Gastroesophageal sphincter (tissue), 4 donors: ENCODE measurements at places on chromosomes 2 and 18. TPM values are rescaled to one million over a fixed set of nuclear protein-coding genes. Genes with fewer than 3 reads are reported as not detected.

DNA sequence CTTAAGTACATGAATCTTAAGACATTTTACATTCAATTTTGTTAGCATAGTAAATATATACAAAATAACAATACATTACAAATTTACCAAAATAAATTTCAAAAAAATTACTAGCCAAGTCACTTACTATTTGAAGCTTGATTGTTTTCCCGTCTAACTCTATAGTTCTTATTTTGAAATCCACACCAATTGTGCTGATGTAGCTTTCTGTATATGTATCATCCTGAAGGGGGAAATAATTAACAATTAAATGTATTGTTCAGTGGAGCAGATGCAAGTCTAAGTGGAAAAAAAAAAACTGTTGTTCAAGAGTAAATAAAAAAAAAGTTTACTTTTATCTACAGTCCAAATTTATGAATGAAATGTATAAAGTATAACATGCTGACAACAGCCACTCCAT is 32.1 kb downstream of the RAB1A start:
- ATAC-seq = no peak

The NDC80 gene
- 0.77 TPM for total RNA-seq

The GNAL gene
- total RNA-seq = 13.5 TPM

GRCh38 chr2:25558262-25558661 is 115.1 kb downstream of the DTNB start:
- ATAC-seq = peak; percentile 46

- ATAC-seq = no peak
Observed at GRCh38 chr2:69387770-69388481, 899 bp upstream of the GFPT1 start.

- ATAC-seq = no peak
Observed at GRCh38 chr2:171004363-171004762, 75.3 kb downstream of the GORASP2 start.

- ATAC-seq = no peak
Observed at GRCh38 chr18:28127228-28127627, 49.7 kb downstream of the CDH2 start.

GRCh38 chr2:208359632-208359986 is 47.0 kb upstream of the PTH2R start:
- ATAC-seq = no peak

The UGT1A7 gene
- not detected for total RNA-seq

GRCh38 chr2:118386641-118387302 is 298.5 kb downstream of the INSIG2 start:
- no peak for ATAC-seq

The PROM2 gene
- 0.94 TPM for total RNA-seq

The MC5R gene
- total RNA-seq = not detected

The CD8A gene
- total RNA-seq = not detected

The VWC2L gene
- total RNA-seq = not detected

DNA sequence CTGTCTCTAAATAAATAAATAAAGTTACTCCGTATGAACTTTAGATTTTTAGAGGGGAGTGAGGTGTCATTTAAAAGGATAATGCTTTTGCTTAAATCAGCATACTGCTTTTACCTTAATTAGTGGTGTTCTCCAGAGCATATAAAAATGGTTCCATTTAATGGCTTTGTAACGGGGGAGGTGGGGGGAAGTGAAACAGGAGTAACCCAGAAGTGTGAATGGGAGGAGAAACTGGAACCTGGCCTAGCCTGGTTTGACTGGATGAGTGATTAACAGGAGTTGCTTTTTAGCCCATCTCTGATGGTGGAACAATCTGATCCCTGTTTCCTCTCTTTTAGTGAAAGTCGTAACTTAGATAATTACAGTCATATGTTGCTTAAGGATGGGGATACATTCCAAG is 1.6 kb downstream of the CNDP2 start:
- no peak for ATAC-seq

GRCh38 chr18:49030692-49031443 is 80.1 kb upstream of the SMAD7 start:
- peak; percentile 31 for ATAC-seq

DNA sequence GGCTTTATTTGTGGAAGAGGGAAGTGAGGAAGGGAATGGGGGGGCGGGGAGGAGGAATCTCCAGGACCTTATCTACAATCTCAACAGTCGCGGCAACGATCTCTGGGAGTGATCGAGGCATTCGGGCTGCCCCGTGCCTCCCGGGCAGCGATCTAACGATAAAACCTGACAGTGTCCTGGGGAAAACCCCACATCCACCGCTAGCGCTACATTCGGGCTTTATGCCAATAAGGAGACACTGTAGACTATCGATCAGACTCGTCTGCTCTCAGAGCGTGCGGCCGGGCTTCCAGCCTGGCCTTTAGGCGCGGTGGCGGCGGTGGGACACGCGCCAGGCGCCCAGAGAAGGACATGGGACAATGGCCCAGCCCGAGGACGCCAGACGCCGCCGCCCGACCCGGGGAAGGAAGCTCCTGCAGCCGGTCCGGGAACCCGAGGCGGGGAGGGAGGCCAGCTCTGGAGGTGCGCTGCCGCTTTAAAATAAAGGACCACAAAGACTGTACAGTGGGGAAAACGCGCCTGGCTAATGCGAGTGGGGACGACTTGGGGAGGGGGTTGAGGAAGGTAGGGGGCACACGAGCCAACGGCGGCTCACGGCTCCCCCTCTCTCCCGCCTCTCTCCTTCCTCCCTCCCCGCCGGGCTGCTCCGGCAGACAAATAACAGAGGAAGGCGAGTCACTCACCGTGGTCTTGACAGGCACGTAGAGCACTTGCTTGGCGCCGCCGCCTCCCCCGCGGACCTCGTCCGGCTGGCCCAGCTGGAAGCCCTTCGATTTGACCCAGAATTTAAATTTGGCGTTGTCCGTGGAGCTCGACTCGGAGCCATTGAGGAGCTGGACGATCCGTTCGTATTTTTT is 2.2 kb downstream of the NOL4 start:
- ATAC-seq = no peak

GRCh38 chr2:69554981-69555380 is 88.6 kb downstream of the AAK1 start:
- peak; percentile 43 for ATAC-seq

The RAD51AP2 gene
- not detected for total RNA-seq

GRCh38 chr2:187710791-187711521 is 156.7 kb upstream of the TFPI start:
- no peak for ATAC-seq

- no peak for ATAC-seq
Observed at GRCh38 chr2:162369551-162369950, 25.6 kb downstream of the GCA start.

GRCh38 chr2:114709936-114710850 is 267.8 kb downstream of the DPP10 start:
- no peak for ATAC-seq

GRCh38 chr2:51265539-51265938 is 233.6 kb upstream of the NRXN1 start:
- no peak for ATAC-seq
